Choroid plexus epithelial cell (primary cell): ENCODE measurements at places on chromosomes 1 and 21.

DNA sequence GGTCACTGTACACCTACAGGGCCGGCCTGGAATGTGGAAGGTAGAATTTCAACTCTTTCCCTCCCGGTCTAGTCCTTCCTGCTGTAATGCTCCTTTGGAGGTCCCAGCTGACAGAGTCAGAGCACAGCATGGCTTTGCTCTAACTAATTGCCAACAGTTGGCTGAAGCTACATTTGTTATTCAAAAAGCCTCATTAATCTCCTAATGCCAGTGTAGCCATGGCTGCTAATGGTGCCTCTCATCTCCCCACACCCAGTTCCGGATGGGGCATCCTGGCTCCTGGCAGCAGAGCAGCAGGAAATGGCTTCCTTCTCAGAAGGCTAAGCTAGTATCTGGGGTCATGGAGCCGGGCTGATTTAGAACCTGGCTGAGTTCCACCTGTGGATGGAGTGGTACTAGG is 18.7 kb upstream of the CAMK1G start:
- no peak for DNase-seq

DNA sequence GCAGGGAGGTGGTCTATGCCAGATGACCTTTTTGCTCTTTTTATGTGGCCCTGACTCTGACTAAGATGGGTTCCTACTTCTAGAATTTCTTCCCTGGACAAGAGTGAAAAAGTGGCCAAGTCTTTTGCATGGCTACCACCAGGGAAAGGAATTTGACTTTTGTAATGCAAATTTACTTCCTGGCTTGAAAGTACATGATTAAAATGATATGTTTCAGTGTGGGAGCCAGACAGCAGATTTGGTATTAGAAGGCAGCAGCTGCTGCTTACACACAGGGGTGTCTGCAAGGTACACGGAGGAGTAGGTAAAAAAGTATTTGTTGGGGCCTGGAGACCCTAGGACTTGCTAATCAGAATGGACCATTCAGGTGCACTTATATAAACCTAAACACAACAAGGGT is 78.4 kb downstream of the KCND3 start:
- DNase-seq: no peak

- DNase-seq: no peak
These were observed 371.7 kb upstream of the LRRC7 start for GRCh38 chr1:69196071-69196470.

GRCh38 chr1:16082283-16083038 is 9.0 kb upstream of the FAM131C start:
- DNase-seq: peak; percentile 68

- peak; percentile 83 for DNase-seq
These were observed 18.0 kb downstream of the CSF1 start for GRCh38 chr1:109928591-109929111.

DNA sequence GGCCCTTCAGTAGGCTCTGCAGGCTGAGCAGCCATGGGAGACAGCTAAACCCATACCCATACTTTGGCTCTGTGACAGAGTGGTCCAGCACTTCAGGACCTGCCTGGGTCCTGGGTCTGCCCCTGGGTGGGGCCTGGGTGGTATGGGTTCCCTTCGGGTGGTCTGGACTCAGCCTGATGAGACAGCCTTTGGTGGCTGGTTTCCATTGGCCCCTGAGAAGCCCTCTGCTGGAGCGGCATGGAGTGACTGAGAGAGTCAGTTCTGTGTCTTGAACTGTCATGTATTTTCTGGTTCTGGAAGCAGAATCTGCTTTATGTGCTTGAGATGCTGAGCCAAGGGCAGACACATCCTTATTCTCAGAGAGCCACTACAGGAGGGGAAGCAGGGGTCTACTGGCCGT is 31.3 kb upstream of the KCNA2 start:
- DNase-seq: no peak

DNA sequence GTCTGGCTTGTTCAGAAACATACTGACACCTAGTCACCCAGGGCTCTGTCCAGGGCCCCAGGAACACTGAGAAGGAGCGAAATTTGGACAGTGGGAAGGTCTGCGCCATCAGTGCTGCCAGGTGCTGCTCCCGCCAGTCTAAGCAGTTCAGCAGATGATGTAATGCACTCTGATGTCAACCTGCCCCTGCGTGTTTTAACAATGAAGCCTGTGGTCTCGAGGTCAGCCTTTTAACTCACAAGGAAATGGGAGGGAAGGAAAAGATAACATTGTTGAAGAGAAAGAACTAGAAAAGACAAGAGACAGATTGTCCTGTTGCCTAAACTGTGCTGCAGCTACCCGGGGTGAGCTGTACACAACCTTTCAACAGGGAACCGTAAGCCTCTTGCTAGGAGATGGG is 126.6 kb upstream of the IFFO2 start:
- peak; percentile 57 for DNase-seq

DNA sequence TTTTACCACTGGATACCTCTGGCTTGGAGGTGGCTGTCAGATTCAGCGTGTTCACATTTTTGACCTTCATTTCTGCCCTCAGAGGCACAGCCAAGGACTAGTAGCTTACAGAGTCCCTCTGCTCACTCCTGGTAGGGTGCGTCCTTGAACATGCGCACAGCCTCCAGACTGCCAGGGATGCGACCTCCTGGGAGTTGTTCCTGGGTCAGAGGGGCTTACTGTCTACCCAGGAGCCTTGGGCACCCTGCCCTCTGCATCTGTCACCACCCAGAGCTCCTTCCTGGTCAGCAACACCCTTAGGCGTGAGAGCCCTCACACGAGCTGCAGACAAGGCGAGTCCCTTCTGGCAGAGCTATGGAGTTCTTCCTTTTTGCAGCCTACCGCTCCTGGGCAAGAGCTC is 1.7 kb downstream of the SLX9 start:
- DNase-seq: no peak

- DNase-seq: peak; percentile 48
These were observed 16.2 kb downstream of the CFAP126 start for GRCh38 chr1:161351482-161351881.

DNA sequence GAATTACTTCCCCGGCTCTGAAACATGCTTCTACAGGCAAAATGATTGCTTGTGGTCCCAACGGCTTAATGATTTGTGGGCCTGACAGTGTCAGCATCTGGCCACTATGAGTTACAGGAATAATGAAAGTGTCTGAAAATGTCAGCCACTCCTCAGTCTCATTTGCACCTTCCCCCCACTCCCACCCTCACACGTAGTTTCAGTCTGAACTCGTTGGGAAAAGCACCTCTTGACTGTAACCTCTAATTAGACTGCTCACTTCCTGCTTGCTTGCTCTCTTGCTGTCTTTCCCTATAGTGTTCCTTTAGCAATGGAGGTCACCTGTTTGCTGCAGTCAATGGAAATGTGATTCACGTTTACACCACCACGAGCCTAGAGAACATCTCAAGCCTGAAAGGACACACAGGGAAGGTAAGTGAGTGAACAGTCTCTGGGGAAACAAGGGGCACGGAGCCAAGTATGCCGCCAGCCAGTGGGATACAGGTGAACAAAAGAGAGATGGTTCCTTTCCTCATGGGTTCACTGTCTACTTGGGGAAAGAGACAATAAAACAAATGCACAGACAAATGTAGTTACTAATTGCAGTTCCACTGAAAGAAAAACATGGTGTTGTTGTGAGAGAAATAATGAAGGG is 27.1 kb downstream of the CFAP57 start:
- no peak for DNase-seq

DNA sequence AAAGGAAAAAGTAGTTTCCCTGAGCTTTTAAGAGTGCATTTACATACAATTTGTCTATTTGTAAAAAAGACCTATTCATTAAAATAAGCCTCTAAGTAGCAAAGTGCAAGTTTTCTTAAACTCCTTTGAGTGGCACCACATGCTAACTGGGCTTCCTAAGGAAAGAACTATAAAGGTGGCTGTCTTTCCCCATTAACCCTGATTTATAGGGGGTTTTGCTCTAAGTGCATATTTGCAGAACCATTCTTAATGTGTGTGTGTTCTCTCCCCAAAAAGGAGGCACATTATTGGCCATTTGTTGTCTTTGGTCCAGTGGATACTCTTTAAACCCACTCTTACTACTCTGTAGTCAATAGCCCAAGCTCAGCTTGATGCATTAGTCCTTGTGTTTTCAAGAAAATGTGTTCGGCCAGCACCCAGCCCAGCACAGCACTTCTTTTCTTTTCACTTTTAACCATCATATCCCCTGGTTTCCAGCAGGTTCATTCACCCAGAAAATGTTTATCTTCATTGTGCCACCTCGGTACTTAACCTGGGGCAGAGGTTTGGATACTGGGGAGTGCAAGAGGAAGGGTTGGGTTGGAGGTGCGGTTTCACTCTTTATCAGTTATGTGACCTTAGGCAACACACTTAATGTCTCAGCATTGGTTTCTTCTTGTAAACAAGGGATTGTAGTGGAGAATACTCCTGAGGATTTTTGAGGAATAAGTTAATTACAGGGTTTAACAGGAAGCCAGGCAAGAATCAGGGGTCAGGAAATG is 161.9 kb upstream of the UBE2U start:
- DNase-seq: no peak

DNA sequence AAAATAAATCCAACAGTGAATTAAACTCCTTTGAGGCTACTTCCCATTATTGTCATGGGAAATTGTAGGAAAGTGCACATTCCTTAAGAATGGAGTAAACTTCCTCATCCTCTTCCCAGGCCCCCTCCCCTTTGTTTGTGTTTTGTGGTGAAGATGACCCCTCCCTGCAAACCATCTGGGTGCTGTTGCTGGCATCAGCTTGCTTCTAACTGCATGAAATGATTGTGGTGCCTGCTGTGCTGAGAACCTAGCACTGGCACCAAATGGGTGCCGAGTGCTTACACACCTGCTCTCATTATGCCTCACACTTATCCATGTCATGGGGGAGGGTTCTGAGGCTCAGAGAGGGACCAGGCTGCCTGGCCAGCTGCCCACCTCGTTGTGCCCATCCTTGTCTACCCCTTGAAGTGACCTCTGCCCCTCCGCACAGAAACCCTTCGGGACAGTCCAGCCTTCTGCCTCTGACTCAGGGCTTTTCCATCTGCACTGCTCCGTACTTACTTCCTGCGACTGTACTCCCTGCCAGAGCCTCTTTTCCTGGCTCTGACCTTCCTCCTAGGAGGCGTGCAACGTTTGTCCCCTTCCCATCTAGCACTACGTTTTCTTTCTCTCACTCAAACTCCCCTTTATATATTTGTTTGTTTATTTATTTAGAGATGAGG is 30.6 kb downstream of the CAPN2 start:
- DNase-seq: no peak
